ENCODE measurements at places on chromosomes 6 and 20. TPM values are rescaled to one million over a fixed set of nuclear protein-coding genes. Genes with fewer than 3 reads are reported as not detected.

DNA sequence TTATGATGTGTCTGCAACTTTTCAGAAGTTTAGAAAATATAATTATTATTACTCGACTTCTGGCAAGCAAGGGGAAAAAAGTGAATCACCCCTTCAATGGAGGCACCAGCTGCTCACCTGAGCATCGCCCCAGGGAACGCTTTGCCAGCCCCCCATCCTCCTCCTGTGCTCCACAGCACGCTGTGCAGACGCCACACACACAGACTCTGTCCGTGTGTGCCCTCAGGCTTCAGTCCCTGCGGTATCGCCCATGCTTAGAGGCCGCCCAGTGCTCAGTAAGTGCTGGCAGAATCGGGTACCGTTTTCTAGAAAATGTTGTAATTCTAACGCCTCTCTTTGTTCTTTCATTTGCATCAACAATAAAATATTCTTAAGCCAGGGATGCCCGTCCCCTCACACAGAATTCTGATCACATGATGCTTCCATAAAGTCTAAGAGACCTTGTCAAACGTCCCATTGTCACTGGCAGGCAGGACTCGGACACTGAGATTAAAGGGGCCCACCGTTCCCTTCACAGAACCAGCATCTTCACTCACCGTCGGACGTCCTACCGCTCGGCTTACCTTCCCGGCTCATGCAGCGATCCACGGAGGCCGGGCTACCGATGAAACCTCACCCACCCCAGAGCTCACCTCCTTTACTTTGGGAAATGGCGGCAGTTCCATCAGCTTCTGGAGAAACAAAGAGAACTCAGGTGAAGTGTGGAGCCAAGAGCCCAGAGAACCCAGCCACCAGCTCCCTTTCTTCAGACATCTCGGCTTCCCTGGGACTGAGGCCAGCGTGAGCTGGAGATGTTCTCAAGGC is 105.5 kb downstream of the DLL1 start:
- DNase-seq: no peak

Gene CFAP206
- polyA plus RNA-seq: 0.14 TPM

DNA sequence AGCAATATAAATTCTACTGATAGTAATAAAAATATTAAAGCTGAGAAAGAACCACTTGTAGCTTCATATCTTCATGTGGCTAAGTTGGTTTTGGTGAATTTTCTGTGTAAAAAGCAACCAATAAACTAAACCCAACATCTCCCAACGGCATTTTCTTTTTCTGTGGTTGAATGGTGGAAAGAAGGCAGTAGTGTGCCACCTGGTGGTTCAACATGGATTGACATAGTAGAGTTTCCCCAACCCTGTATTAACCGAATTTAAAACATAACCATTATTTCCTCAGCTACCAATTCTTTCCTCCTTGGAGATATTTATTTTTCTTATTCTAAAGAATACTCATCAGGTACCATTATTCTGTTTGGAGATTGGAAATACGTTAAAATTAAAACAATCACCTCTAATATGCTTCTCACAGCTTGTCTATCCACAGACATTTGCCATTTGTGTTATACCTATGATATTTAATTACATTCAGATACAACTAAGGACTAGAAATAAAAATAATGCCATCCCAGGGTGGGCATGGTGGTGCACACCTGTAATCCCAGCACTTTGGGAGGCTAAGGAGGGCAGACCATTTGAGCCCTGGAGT is 117.1 kb upstream of the EEF1E1 start:
- DNase-seq: peak; percentile 59

- DNase-seq: no peak
These were observed 6.5 kb downstream of the HELZ2 start for GRCh38 chr20:63567386-63568169.

DNA sequence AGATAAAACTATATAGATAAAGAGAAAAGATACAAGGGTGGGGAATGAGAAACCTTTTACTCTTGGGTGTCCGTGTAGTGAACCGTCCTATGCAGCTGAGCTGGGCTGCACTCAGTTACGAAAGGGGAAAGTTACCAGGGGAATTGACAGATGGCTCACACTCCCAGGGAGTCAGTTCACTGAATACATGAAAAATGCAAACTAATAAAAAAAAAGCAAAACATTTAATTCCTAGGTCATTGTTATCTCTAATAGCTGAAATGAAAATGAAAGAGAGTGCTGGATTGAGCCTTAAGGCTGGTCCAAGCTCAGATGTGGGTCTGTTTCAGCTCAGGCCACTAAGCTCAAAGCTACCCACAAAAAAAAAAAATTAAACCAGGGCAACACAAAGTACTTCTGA is 138.0 kb downstream of the THBS2 start:
- no peak for DNase-seq

- no peak for DNase-seq
These were observed 308.5 kb downstream of the CLIC5 start for GRCh38 chr6:45707176-45707575.

DNA sequence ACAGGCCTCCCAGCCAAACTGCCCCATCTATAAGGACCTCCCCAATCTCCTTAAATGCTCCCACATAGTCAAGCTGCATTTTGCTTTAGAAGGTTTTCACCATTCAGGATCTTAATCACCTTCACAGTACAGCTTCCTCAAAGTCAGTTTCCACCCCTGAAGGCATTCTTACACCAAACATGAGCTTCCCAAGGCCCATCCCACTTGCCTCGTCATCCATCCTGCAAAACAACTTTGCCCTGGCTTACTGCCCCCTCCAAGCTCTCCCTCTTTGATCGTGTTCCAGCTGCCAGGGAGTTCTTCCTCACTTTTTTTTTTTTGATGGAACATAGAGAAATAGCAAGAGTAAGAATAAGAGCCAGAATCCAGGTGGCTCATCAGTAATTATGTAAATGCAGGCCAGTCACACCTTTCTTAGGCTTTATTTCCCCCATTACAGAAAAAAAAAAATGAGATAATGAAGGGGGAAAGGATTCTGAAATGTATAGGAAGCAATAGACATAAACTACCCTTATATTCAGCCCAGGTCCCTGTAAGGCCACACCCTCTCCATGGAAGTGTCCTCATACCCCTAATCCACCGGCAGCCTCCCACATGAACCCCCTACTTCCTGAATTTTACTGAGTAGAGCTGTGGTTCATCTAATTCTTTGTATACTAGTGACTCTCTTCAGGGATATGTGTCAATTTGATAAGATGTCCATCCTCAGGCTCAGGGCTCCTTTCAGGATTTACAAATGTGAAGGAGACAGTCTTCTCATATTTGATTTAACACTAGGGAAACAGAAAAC is 12.7 kb downstream of the TRIM27 start:
- DNase-seq: no peak

GRCh38 chr6:6890400-6890858 is 217.3 kb upstream of the RREB1 start:
- DNase-seq: peak; percentile 61

GRCh38 chr20:24662752-24663365 is 193.4 kb downstream of the SYNDIG1 start:
- DNase-seq: peak; percentile 46

DNA sequence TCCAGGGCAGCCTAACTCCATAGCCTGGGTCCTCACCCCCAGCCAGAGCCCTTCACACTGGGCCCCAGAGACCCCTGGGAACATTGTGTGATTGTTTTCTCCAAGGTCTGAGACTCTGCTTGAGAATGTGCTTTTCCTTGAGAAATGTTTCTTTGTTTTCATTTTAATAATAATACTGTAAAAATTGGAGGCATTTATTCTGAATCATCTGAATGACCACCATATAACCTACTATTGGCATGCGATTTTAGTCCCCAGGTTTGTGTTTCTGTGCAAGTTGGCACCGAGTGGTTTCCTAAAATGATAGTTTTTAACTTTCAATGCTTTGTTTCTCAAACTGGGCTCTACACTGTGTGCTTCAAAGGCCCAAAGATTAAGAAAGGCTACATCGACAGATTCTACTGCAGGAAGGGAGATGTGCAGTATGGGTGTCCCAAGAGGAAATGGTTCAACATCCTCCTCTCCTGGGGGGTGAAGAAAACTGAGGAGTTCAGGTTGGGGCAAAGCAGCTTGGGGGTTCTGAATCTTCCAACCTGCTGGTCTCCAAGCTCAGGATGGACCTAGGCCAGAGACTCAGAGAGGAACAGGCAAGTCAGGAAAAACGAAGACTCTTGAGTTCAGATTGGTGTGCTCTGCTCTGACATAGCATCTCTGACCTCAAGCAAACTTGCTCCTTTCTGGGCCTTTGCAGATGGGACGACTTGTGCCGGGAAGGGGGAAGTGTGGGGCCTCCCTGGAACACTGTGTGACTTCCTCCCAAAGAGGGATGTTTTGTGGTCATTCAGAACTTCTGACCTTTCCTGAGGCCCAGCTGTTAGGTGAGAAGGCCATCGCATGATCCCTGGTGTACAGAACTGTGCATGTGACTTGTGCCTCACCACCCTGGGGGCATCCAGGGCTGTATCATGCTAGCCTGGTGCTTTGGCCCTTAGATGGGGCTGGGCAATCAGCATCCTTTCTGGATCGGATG is 31.0 kb downstream of the DAAM2 start:
- DNase-seq: no peak

DNA sequence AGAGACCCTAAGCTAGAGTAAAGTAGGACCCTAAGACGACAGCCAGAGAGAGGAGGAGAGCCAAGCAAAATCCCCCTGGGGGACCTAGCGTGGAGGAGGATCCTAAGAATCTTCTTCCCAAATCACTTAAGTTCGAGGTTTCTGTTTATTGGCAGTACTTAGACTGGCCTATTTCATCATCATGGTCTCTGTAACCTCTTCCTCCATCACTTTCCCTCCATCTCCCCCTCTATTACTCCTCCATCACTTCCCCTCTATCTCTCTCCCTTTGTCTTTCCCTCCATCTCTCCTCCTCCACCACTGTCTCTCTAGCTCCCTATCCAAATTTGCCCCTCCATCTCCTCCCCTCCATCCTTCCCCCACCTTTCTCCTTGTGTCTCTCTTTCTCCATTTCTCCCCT is 833.6 kb upstream of the FLRT3 start:
- no peak for DNase-seq

DNA sequence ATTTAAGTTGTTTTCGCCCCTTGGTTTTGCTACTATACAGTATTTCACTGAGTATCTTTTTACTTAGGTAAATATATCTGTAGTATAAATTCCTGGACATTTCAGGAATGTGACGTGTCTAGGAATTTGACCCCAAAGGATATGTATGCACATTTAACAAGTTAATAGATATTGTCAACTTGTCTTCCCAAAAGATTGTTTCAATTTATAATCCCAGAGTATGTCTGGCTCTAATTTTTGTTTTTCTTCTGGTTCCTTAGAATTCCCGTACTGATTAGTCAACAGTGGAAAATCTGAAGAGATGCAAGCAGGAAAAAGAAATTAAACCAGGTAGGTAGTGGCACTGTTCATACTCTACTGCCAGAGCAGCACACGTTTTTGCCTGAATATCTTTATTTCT is 7.2 kb downstream of the PKIG start:
- no peak for DNase-seq

GRCh38 chr6:42928986-42929820 is at the start of gene CNPY3:
Gene CNPY3, plus strand, starts transcription at chr6:42929480. Its CDS starts 91 bp downstream, at chr6:42929571.
- DNase-seq: peak; percentile 95

DNA sequence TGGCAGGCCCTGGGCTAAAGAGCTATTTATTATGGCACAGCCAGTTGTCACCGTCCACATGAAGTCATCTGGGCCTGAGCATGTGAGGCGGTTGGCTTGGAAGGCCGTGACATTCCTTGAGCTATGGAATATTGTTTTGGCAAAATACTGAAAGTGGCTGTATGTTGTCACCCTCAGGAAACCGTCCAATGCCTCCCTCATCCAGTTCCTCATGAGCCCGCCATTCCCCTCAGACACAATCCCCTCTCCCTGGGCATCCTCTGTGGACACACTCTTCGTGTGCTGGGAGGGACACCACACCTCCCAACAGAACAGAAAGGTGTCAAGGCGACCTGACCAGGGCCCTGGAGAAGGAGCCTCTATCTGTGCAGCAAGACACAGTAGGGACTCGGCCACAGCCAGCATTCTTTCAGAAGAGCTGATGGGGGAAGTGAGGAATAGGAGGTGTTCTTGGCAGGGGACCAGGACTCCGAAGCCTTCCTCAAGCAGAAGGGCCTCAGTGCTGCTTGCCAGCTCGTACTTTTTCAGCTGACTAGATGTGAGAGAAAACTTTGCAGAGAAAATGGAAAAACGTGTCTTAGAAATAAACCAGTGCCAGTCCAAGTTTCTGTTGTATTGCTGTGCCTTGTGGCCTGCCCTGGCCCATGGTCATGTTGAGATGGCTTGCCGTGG is 120.5 kb downstream of the SOD2 start:
- no peak for DNase-seq

DNA sequence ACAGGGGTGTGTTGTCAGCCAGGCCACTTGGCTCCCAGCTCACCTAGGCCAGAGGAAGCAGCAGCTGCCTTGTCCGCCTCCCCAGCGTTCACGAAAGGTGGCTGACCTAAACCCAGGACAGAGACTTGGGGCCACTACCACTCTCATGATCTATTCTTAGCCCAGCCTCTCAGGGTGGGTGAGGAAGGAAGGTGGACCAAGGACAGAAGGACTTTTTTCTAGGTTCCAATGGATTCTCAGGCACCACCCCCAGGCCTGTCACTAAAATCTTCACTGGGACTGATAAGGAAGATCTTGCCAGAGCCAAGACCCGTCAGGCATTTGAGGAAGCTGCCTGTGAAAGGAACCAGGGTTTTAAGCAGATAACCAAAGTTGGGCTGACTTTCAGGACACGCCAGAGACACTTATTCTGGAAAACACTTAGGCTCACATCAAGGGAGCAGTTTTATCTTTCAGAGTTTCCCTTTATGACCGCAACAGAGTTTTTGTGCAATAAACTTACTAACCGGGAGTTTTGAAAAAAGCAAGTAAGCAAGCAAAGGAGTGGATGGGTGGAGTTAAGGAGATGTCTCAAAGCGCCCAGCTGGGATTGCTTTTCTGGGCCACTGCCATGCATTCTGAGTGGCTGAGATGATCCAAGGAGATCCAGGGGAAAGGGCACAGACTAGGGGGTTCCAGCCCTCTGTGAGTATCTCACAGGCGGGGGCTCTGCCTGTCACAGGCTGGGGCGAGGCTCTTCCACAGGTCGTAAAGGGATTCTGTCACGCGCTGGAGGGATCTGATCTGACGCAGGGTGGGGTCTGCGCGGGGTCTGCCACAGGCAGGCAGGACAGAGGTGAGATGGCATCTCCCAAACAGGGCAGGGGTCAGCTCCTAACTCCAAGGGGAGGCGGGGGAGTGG is 989 bp downstream of the FITM2 start:
- DNase-seq: no peak

Gene MCHR2
- polyA plus RNA-seq: not detected

Gene PCK1
- polyA plus RNA-seq: not detected

- DNase-seq: no peak
These were observed 110.5 kb upstream of the CDYL start for GRCh38 chr6:4665489-4666417.

Gene TMC2
- 0.27 TPM for polyA plus RNA-seq

DNA sequence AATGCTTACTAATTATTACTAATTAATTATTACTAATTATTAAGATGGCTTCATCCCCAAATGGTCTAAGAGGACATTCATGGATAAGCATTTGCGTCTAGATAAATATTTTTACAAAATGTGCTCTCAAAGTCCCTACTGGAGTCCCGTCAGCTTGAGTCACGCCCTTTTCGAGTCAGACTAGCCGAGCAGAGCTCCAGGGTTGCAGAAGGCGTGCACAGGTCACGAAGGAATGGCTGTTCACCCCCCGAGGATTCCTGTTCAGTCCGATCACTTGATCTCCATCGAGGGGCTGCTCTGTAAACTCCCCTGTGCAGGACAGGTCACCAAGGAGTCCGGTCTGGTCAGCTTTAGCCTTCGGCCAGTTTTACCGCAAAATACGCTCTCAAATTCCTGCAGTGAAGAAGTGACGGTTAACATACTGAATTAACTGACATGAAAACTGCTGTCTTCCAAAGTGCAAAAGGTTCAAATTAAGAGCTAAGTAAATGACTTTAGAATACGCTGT is 19.9 kb downstream of the TCFL5 start:
- DNase-seq: no peak

GRCh38 chr6:141248021-141248799 is 884.5 kb upstream of the GJE1 start:
- DNase-seq: no peak
